ENCODE measurements at places on chromosomes 16 and 17.

DNA sequence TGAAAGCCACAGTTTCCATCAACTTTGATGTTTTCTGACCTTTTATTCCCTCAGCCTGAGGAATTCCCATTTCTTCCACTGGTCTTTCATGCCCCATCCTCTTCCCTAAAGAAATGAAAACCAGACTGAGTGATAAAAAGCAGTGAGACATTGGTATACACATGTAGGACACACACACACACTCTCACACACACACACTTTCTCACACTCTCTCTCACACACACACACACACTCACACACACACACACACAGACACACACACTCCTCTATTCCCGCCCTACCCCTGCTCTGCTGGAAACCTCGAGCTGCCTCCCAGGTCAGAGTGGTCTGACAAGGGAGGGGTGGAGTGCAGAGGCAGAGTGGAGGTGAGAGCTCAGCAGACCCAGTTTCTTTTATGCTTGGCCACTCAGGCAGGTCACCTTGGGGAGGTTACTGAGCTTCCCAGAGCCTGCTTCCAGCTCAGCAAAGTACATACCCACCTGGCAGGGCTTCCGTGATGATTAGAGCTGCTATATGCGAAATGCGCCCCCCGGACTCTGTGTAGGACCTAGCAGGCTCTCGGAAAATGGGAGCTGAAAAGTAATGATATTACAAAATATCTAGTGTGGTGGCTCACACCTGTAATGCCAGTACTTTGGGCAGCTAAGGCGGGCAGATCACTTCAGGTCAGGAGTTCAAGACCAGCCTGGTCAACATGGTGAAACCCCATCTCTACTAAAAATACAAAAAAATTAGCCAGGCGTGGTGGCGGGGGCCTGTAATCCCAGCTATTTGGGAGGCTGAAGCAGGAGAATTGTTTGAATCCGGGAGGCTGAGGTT lies 30.7 kb downstream of the CCR7 start:
- DNase-seq, result no peak

DNA sequence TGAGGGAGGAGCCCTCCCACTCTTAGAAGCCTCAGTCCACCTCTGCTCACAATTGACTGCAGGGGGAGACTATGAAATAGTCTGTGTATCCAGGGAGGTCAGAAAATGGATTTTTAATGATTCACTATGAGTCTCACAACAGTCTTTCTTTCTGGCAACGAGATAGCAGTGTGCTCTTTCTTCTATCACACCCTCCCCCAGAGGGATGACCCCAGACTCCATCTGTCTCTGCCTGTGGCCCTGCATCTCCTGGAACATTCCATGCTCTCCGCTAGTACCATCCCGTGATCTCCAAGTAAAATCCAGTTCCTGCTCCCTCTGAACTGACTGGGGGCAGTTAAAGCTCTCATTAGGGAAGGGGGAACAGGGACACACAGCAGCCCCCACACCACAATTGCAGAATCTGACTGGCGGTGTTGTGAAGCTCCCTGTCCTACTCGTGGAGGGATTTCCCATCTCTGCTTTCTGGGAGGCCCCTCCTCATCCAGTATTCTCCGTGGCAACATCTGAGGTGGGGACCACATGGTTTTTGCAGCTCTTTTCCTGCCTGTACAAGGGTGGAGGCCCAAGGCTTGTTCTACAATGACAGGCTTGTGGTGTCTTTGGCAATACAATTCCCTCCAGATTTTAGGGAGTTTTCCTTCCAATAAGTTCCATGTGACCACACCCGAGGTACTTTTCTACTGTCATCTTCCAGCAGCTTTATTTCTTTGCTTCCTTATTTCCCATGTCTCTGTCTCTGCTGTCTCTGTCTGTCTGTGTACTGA lies 19.4 kb downstream of the NATD1 start:
- DNase-seq, result no peak

DNA sequence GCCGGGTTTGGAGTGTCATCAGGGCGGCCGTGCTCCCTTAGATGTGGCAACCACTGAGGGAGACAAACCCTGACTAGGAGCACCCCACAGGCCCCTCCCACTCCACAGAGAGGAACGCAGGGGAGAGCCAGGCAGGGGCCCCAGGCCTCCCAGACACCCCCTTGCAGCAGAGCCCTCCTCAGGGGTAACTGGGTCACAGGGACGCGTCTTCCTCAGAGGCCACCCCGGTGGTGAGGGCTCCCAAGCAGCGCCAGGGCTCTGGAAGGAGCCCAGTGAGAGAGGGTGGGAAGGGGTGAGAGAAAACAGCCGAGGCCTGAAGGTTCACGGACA lies 11.4 kb downstream of the FSCN2 start:
- no peak for DNase-seq

- no peak for DNase-seq
Observed at GRCh38 chr17:77841742-77842527, 116.6 kb upstream of the TNRC6C start.

DNA sequence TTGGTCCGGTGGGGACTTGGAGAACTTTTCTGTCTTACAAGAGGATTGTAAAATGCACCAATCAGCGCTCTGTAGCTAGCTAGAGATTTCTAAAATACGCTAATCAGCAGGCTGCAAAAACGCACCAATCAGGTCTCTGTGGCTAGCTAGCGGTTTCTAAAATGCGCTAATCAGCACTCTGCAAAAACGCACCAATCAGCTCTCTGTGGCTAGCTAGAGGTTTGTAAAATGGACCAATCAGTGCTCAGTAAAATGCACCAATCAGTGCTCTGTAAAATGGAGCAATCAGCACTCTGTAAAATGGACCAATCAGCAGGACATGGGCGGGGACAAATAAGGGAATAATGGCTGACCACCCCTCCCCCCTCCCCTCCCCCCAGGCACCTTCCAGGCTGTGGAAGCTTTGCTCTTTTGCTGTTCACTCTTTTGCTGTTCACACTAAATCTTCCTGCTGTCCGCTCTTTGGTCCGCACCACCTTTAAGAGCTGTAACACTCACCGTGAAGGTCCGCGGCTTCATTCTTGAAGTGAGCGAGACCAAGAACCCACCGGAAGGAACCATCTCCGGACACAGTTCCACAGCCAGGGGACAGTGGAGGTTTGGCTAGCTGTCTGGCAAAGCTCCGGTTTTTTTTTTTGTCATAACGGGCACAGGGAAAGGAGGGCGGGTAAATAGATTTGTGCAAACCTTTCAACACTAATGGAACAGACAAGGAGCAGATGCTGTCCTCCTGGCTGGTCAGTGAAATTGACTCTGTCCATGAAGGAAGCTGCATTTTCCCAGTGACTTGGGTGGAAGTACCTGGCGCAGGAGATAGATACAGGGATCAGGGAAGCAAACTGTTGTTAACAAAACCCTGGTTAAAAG lies 8.3 kb downstream of the PITPNC1 start:
- DNase-seq, result no peak

DNA sequence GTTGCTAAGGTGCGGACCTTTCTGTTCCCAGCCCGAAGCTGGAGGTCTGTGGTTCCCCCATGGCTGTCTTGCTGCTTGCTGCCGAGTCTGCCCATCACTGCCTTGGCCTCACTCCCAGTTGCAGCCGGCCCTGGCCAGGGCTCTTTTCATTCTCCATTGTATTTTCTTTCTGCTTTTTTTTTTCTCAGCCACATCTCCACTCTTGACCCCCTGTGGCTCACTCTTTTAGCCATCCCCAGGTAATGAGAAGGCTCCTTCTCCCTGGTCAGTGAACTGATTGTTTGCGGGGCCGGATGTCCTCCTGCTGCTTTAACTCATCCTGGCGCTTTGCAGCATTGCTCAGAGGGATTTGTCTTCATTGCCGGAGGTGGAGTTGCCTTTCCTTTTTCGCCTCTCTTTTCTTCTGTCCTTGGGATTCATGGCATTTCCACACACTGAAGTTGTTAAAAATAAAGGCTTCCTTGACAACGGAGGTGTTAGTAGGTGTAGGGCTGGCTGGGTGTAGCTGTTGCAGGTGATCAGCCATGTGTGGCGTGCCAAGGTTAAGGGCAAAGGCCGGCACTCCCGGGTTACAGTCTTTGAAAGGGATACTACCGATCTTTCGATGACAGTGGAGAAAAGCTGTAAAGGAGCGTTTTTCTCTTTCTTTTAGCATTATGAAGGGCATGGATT lies 34.1 kb downstream of the MAP2K6 start:
- DNase-seq, result no peak

- DNase-seq, result no peak
Observed at GRCh38 chr17:47872019-47872650, 21.2 kb upstream of the SP6 start.

GRCh38 chr17:2124391-2124790 lies 69.5 kb downstream of the HIC1 start:
- DNase-seq, result no peak

GRCh38 chr16:56344518-56345405 lies 80.6 kb downstream of the AMFR start:
- DNase-seq, result no peak

- no peak for DNase-seq
Observed at GRCh38 chr17:67801626-67802175, 23.6 kb upstream of the BPTF start.

- no peak for DNase-seq
Observed at GRCh38 chr16:10589109-10589508, 8.7 kb upstream of the EMP2 start.

- DNase-seq, result no peak
Observed at GRCh38 chr17:28938552-28938951, 12.8 kb downstream of the PHF12 start.
